SK-MEL-5 (cell line): ENCODE measurements at places on chromosomes 5 and 9. TPM values are rescaled to one million over a fixed set of nuclear protein-coding genes. Genes with fewer than 3 reads are reported as not detected.

SPINK13 gene
- 0.50 TPM in 1 of 2 replicates, not detected in the other for total RNA-seq

NFX1 gene
- total RNA-seq = 16.4 and 17.9 TPM in 2 replicates

SPATA31C1 gene
- total RNA-seq = not detected in 2 replicates

DMRTA1 gene
- not detected in 2 replicates for total RNA-seq

SPATA31A3 gene
- not detected in 2 replicates for total RNA-seq

TLN1 gene
- 58.0 and 66.8 TPM in 2 replicates for total RNA-seq

PCDHB1 gene
- total RNA-seq = not detected in 2 replicates

IL3 gene
- total RNA-seq = not detected in 2 replicates

CAAP1 gene
- not detected in 2 replicates for total RNA-seq

NTNG2 gene
- total RNA-seq = 0.37 and 0.67 TPM in 2 replicates

PCDHAC1 gene
- 0.58 and 0.72 TPM in 2 replicates for total RNA-seq

DOLK gene
- total RNA-seq = 40.1 and 41.7 TPM in 2 replicates

PRRT1B gene
- total RNA-seq = not detected in 2 replicates

CTSV gene
- 22.1 and 24.4 TPM in 2 replicates for total RNA-seq

NPR3 gene
- total RNA-seq = not detected in 2 replicates

INSYN2B gene
- not detected in 2 replicates for total RNA-seq

FAXDC2 gene
- total RNA-seq = 13.7 and 15.2 TPM in 2 replicates

SOX30 gene
- total RNA-seq = not detected in 2 replicates

GTF2H2 gene
- 19.1 and 19.7 TPM in 2 replicates for total RNA-seq
